Osteocyte (in vitro differentiated cells): ENCODE measurements at places on chromosomes 11 and 22. TPM values are rescaled to one million over a fixed set of nuclear protein-coding genes. Genes with fewer than 3 reads are reported as not detected.

The KDM4D gene
- 0.81 and 0.97 TPM in 2 replicates for total RNA-seq

DNA sequence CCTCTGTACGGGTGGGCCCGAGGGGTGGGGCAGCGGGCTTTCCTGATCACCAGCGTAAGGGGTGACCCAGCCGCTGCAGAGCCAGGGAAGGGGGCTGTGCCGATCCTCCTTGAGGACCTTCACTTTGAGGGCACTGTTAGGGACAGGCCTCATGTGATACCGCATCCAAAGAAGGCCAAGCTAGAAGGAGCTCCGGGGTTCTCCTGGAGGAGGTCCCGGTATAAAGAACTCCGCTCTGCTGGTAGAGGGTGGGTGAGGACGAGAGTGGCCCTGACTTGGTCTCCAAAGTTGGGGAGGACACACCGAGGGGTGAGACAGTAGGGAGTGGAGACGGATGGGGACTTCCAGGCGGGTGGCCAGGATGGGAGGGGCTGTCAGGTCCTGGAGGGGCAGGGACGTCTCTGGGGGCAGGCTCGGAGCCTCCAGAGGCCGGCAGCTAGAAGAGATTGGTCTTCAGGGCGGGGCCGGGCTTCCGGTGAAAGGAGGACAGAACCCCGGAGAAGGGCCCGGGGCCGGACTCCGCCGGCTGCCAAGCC is 4.6 kb downstream of the PHOX2A start:
- DNase-seq = no peak

The TMEM45B gene
- not detected in 2 replicates for total RNA-seq

The BAIAP2L2 gene
- total RNA-seq = 0.39 and 0.48 TPM in 2 replicates

- no peak for DNase-seq
These were observed 161.0 kb downstream of the FCHSD2 start for GRCh38 chr11:72981080-72981479.

GRCh38 chr11:57069942-57070341 is 81.2 kb downstream of the OR5AK2 start:
- no peak for DNase-seq

DNA sequence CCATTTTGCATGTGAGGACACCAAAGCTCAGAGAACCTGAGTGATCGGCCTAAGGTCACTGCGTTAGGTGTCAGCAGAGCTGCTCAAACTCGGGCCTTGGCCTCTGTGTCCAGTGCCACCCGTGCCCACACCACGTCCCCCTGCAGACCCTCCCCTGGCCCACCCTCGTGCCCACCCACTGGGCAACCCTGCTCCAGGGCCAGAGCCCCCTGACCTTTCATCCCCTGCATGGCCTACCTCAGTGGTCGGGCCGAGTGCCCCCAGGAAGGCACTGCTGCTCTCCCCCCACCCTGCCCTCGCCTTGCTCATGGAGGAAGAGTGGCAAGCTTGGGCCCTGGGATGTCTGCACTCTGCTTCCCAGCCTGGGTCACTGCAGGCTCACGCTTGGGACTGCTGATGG is 17.7 kb downstream of the B3GAT1 start:
- DNase-seq = no peak

DNA sequence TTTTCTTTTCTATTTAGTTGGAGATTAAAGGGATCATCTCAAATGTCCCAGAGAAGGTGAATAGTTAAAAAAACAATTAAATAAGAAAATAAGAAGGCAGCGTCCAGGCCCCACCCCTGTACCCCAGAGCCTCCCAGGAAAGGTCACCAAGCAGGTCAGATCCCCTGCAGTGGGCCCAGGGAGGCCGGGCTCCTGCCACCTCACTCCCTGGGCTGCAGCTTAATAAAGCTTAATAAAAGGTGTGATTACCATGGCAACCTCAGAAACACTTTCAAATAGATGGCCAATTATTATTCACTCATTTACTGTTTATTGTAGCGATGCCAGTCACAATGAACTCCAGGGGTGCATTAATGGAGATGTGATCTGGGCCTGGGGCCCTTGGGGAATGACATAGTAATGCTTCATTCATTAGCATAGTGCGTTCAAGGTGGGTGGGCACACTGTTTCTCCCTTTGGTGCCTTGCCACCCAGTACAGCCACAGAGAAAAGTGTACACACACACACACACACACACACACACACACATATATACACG is 386.2 kb downstream of the CADM1 start:
- DNase-seq = no peak

The SLC37A2 gene
- 0.37 and 0.64 TPM in 2 replicates for total RNA-seq

GRCh38 chr11:46249938-46250744 is 27.3 kb upstream of the CREB3L1 start:
- no peak for DNase-seq

DNA sequence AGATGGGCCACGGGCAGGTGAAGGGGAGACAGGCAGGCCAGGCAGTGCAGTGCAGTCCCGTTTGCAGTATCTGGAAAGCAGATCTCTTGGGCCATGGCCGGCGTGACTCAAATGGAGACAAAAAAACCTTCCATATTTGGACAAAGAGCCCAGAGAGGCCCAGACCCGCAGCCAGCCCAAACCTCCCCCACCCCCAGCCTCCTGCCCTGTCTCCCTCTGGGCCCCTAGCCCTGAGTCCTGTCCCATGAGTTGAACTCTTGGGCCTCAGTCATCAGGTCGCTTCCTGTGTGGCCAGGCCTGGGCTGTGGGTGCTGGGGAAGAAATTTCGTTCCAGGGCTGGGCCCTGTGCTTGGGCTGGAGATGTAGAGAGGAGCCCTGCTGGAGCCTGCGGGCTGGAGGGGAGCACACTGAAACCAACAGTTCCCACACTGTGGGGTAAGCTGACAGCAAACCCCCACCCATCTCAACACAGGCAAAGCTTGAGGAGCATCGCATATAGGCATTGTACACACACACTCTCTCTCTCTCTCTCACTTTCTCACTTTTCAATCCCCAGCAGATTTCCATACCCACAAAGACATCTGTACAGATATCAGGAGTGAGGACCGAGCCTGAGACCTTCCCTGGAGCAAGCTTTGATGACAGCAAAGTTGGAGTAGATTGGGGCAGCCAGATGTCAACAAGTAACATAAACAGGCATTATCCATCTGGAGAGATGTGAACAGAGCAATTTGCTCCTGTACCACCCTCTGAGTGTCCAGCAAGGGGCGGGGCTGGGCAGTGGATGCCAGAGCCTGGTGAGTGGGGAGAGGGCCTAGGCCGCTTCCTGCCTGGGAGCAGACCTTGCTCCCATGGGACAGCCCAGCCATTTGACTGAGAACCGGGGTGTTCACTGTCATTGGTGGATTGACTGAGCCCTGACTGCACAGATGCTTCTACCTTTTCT is 17.2 kb downstream of the ARHGEF17 start:
- DNase-seq = no peak

- no peak for DNase-seq
These were observed 140.6 kb upstream of the CADM1 start for GRCh38 chr11:115644856-115645255.

GRCh38 chr22:24867323-24868022 is 61.5 kb downstream of the SGSM1 start:
- no peak for DNase-seq

The SRPRA gene
- total RNA-seq = 106 and 107 TPM in 2 replicates
